ENCODE measurements at places on chromosomes 4 and X.
A peak's percentile ranks its signal among the peaks of the same experiment; 100 is the strongest.

GRCh38 chrX:17547658-17548057, 172.7 kb downstream of the NHS start:
- peak; percentile 60 for ATAC-seq

DNA sequence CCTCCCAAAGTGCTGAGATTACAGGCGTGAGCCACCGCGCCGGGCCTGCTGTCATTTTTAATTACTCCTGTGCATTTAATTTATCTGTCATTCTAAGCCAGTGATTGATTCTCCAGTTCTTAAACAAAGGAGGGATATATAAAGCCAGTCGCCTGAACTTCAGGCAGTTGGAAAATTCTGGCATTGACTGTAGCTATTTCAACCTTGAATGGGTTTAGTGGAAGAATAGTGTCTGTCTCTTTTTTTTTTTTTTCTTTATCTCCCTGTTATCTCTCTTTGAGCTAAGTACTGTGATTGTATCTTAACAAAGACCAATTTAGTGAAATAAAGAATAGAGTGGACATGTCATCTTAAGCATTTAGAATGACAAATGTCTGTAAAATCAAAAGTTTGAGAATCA, 11.0 kb downstream of the NEIL3 start:
- ATAC-seq: no peak

DNA sequence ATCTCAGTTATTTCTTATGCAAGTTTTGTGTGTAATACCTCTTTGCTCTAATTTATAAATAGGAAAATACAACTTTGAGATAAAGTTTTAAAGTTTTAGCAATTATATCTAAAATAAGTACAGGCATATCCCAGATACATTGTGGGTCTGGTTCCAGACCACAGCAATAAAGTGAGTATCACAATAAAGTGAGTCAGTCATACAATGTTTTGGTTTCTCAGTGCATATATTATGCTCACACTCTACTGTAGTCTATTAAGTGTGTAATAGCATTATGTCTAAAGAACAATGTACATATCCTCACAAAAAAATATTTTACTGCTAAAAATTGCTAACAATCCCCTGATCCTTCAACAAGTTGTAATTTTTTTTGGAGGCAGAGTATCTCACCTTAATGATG, 49.2 kb downstream of the ANAPC10 start:
- ATAC-seq: no peak

GRCh38 chrX:20530406-20530921, 263.8 kb upstream of the RPS6KA3 start:
- ATAC-seq: peak; percentile 75

GRCh38 chr4:187417721-187418120, 577.9 kb upstream of the ZFP42 start:
- ATAC-seq: no peak

DNA sequence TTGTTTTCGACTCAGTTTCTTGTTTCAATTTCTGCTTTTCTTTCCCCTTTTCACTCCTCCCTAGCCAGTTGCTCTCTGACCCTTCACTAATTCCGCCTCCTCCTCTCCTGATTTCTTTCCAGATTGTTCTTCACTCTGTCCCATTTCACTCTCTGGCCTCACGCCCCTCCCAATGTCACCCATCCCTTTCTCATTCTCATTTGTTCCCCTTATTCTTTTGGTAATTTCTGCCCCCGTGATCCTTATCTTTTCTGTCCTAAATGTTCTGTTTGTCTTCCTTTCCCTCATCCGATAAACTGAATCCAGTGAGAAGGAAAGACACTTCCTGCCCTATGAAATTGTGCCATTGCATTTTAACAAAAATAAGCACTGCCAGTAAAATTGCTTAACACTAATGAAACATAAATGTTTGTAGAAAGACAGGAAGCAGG, 94.5 kb upstream of the RASGEF1B start:
- no peak for ATAC-seq

GRCh38 chr4:128393101-128393704, 105.6 kb upstream of the PGRMC2 start:
- ATAC-seq: peak; percentile 98

- no peak for ATAC-seq
These were observed 15.2 kb upstream of the CXCL2 start for GRCh38 chr4:74114234-74114633.

- ATAC-seq: peak; percentile 98
These were observed 13.3 kb downstream of the MGARP start for GRCh38 chr4:139266583-139267257.

- peak; percentile 42 for ATAC-seq
These were observed 10.4 kb downstream of the OGT start for GRCh38 chrX:71543316-71543715.

DNA sequence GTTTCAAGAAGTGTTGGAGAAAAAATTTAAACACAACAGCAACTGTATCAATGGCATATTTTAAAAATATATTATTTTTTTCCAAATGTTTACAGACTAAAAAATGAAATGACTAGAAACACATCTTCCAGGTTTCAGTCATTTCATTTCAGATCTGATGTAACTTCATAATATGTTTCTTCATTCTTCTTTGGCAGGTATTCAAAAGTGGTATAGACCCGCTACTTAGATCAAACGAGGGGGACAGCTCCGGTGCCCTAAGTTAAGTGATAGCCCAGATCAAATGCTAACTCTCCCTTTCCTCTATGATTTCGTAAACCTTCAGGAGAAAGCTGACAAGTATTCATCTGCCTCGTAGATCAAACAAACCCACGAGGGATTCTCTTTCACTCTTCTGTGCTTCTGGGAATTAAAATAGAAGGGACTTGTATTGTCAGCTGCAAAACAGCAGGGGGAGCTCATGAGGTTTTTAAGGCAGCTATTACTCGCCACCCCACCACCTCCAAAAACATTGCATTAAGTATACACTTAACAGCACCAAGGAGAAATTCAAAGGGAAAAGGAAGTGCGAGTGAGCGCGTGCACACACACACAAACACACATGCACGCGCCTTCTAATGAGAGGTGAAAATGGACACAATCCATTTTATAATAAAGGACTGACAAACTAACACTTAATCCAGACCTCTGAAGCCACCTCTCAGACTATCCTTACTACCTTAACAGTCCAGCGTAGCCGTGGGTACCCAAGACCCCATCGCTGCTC, 21.4 kb downstream of the HELT start:
- peak; percentile 49 for ATAC-seq

- ATAC-seq: no peak
These were observed 32.0 kb upstream of the MTMR8 start for GRCh38 chrX:64427281-64427680.

- no peak for ATAC-seq
These were observed 113.5 kb downstream of the TSPAN5 start for GRCh38 chr4:98544818-98545414.

DNA sequence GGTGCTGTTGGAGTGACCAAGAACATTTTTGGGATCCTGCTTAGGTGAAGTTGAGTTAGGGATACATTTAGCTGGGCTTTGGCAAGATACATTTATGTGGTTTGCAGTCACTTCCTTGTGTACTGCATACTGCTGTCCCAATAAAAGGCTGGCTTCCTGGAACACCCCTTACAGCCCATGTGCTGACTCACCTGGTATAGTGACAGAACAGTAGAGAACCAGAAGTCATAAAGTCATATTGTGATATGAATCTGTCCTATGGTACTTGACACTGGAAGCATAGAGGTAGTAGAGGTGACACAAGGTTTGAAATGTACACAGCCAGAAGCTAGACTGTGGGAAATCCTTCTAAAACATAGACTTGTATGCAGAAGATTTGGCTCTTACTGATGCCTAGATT, 55.3 kb upstream of the SLC25A43 start:
- ATAC-seq: no peak

DNA sequence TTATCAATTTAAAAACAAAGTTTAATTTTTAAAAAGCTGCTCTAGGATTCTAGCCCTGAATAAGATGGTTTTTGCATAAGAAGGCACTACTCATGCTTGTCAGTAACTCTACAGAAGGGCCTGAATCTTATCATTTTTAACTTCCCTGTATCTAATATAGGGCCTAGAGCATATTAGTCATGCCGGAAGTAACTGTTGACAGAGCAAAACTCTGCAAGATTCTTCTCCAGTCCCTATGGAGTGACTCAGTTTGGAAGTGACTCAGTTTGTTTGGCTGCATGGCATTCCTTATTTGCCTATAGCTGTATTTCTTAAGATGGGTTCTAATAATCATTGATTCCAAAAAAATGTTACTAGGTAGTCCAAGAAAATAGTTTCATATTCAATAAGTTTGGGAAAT, 431.8 kb upstream of the HTR2C start:
- no peak for ATAC-seq

- no peak for ATAC-seq
These were observed 95.8 kb upstream of the EGFL6 start for GRCh38 chrX:13473442-13474163.

GRCh38 chr4:108622022-108622421, 1.6 kb downstream of the RPL34 start:
- no peak for ATAC-seq

DNA sequence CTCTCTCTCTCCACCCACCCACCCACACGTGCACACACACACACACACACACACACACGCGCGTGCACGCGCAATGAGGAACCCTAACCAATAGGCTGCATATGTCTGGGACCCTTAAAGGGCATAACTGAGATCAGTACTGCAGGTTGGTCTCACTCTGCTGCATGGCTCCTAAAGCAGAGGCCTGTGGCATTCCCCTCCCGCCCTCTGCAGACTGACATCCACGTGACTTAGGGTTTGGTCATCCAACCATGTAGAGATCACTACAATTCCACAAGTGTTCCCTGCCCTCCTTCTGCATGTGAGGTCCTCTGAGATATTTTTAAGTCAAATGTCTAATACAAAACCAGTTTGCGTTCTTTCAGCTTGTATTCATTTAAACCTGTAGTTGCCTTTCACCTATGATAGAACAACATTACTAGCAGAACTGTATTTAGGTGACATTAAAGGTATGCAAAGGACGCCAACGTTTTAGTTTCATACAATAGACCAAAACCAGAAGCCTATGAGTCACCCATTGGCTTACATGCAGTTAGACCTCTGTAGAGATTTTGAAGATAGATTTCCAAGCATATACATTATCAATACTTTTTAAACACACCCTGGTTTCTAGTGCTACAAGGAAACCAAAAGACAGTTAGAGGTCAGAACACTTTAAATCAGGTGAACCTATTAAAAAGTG, 10.1 kb downstream of the XAGE5 start:
- no peak for ATAC-seq

- no peak for ATAC-seq
These were observed 500.8 kb downstream of the PCDH7 start for GRCh38 chr4:31220921-31221320.

Data from motor neuron (in vitro differentiated cells).